ENCODE measurements at places on chromosomes 4 and X.
A peak's percentile ranks its signal among the peaks of the same experiment; 100 is the strongest.

GRCh38 chr4:26235500-26235899, 85.3 kb upstream of the RBPJ start:
- no peak for DNase-seq

GRCh38 chr4:10879411-10880110, 195.0 kb upstream of the CLNK start:
- no peak for DNase-seq

GRCh38 chrX:15815779-15816437, 25.6 kb downstream of the ZRSR2 start:
- DNase-seq, result no peak

DNA sequence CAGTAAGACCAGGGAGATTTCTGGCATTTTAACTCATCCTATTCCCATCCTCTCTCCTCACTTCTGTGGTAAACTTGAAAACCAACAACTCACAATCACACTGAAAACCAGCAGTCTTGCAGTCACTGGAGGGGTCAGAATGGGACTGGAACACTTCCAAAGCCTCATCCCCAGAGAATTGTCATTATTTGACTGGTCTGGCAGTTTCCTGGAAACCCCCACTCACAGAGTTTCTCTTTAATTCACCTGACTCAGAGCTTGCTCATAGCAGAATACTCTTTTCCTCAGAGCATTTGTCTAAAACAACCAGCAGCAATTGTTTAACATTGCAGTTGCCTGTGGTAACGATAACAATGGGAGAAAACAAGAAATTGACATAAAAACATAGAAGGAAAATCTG, 7.3 kb upstream of the RAB9B start:
- DNase-seq, result no peak

DNA sequence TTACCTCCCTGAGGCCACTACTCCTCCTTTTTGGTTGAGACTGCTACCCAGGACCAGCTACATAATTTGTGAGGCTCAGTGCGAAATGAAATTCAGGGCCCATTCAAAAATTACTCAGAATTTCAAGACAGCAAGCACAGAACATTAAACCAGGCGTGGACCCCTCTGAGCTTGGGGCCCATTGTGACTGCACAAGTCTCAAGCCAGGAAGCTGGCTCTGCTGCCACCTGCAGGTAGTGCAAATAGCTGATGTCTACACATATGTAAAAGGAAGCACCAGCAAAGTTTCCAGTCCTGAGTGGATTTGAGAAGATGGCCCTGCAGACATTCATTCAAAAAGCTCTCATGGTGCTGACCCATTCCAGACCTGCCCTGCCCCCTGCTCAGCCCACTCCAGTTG, 213.4 kb upstream of the LNX1 start:
- peak; percentile 53 for DNase-seq

DNA sequence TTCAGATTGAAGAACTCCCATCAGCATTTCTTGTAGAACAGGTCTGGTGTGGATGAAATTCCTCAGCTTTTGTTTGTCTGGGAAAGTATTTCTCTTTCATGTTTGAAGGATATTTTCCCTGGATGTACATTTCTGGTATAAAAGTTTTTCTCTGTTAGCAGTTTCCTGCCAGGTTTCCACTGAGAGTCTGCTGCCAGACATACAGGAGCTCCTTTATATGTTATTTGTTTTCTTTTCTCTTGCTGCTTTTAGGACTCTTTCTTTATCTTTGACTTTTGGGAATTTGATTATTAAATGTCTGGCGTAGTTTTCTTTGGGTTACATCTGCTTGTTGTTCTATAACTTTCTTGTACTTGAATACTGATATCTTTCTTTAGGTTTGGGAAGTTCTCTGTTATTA, 486.5 kb downstream of the ARAP2 start:
- DNase-seq, result no peak

- DNase-seq, result no peak
These were observed 223.1 kb upstream of the TAPT1 start for GRCh38 chr4:16449406-16449805.

- no peak for DNase-seq
These were observed 292.7 kb upstream of the AMOT start for GRCh38 chrX:113133316-113133715.

DNA sequence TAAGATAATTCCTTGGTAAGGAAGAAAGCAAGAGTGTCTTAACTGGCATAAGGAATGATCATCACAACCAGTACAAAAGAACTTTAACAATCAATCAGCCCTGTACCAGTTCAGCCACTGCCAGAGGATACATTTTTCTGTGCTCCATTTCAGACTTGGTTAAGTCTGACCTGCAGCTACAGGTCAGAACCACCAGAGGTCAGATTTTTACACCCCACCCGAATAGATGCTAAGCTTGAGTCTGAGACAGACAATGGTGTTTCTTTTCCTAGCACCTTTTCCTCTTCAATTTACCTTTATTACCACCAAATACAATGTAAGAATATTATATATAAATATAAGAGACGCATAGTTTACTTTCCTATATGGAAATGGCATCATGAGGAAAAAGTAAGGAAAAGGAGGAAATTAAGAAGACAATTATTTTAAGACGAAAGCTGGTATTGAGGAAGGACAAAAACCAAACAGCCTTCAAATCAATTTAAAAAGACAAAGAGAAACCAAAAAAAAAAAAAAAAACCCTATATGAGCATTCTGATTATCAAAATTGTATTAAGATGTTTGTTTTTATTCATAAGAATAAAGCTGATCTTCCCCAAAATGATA, 215.3 kb upstream of the TTC29 start:
- DNase-seq, result no peak

DNA sequence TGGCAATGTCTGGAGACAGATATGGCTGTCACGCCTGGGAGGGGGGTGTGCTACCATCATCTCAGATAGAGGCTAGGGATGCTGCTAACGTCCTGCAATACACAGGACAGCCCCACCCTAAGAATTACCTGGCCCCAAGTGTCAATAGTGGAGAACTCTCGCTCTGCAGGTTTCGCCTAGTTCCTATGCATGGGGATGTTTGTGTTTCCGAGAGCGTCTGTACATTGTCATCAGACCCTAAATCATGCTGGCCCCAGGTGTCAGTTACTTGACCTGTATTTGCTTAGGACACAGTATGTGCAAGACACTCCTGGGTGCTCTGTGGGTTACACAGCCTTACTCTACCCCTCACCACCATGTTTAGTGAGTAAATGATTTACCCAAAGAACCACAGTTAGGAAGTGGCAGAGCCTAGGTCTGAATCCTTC, 90.8 kb downstream of the AFF1 start:
- no peak for DNase-seq
